ENCODE measurements at places on chromosomes 6 and 20.

DNA sequence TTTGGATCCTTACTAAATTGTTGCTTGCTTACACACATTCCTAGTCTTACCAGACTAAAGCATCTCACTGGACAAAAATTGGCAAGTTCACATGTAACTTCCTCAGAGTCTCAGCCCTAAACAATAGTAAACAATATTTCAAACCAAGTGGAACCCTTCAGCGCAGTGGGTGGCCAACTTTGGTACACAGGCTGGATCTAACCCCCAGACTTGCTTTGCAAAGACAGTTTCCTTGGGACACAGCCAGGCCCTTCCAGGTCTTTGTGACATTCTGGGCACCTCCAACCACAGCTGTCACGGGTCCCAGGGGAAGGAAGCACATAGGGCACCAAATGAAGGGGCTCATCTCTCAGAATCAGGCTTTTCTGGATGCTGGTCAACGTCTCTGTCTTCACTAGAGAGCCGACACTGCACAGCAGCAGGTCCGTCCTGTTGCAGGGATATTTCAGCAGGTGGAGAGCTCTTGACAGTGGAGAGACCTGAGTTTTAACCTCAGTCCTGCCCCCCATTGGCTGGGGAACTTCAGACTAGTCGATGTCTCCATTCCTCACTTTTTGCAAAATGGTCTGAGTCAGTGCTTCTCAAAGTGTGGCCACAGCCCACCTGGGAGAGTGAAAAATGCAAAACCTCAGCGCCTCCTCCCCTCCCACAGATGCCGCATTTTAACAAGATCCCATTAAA, 91.4 kb downstream of the BFSP1 start:
- DNase-seq = no peak

DNA sequence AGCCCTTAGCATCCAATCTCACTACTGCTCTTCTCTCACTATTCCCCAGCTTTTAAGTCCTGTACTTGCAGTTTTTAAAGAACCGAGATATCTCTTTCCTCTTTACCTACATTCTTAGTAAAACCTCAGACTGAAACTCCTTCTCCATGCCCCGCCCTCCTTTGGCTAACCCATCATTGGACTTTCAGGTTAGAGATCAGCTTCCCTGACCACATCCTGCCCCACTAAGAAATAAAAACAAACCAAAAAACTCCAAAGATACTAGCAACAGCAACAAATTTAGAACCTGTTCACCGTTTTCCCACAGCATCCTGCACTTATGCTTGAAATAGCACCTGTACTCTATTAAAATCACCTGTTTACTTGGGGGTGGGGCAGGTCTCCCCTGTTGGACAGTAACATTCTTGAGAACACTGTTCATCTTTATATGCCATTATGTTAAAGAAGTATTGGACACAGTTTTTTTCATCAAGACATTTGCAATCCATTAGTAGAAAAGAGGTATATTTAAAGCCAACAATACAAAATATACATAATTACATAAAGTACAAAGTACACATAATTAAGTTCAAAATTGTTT, 16.3 kb upstream of the SMAP1 start:
- peak; percentile 77 for DNase-seq

DNA sequence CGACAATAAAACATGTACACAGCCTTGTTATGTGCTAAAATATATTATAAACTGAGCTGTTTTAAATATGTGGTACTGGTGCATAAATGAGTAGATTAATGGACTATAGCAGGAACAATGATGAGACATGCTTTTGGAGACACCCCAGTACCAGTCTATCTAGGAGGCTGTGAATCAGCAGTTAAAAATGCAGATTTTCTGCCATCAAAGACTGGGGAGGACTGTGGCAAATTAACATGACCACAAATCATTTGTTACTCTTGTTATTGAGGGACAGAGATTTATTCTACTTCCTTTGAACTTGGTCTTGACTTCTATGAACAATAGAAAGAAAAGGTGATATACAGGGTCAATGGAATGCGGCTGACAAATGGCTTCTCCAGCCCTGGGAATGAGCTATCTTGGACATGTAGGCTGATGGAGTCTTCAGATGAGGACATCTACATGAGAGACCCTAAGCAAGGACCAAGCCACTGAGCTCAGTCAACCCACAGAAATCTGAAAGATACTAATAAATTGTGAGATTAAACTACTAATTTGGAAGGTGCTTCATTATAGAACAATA, 551.7 kb upstream of the GJE1 start:
- DNase-seq = no peak

DNA sequence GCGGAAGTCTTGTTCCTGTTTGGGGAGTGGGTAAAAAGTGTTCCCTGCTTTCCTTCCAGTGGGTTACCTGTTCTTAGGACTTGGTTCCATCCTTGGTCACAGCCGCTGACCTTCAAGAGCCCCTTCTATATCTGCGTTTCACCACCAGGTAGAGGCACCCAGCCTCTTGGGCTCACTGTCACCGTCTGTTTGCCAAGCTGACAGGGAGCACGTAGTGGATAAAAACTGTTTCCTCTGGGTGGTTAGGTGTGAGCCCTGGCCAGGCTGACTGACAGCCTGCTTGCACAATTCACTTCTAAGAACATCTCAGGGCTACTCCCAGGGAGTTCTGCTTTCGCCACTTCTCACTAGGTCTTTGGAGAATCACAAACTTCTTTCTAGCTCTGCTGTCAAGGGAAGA, 1.8 kb upstream of the JPH2 start:
- no peak for DNase-seq

DNA sequence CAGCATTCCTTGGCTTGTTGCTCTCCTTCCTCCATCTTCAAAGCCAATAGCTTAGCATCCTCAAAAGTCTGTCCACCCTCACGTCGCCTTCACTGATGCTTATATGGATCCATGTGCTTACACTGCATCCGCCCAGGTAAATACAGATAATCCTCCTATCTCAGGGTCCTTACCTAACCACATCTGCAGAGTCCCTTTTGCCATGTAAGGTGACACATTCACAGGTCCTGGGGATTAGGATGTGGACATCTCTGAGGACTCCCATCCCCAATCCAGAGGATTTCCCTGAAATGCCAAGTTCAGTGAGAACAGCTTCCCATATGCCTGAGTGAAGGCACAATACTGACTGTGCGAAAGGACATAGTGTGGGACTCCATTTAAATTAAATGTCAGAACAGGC, 25.4 kb downstream of the FKBP1A start:
- no peak for DNase-seq

DNA sequence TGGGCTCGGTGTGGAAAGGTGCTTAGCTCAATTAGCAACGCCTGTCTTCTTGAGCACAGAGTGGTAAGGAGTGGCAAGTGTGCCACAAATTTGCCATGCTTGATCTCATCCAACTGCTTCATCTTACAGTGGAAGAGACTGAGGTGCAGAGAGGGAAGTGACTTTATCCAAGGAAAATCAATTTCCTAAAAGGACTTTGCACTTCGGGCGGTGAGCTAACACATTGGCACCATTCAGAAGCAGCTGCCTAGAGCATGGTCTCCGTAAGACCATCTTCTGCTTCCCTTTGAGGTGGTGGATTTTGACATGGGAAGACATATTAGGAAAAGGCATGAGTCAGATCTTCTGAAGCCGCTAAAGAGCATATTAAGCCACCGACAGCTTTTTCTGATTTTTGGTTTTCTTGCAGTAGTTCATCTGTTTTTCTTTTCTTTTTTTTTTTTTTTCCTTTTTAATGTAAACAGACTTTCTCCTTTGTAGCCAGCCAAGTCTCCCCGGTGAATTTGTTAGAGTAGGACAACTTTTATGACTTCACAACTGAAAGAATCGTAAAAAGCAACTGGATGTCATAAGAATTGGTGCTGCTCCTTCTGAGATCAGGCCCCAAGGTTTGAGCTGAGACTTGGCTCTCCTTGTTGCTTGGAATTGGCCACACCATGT, 273.2 kb downstream of the CDC5L start:
- DNase-seq = no peak

DNA sequence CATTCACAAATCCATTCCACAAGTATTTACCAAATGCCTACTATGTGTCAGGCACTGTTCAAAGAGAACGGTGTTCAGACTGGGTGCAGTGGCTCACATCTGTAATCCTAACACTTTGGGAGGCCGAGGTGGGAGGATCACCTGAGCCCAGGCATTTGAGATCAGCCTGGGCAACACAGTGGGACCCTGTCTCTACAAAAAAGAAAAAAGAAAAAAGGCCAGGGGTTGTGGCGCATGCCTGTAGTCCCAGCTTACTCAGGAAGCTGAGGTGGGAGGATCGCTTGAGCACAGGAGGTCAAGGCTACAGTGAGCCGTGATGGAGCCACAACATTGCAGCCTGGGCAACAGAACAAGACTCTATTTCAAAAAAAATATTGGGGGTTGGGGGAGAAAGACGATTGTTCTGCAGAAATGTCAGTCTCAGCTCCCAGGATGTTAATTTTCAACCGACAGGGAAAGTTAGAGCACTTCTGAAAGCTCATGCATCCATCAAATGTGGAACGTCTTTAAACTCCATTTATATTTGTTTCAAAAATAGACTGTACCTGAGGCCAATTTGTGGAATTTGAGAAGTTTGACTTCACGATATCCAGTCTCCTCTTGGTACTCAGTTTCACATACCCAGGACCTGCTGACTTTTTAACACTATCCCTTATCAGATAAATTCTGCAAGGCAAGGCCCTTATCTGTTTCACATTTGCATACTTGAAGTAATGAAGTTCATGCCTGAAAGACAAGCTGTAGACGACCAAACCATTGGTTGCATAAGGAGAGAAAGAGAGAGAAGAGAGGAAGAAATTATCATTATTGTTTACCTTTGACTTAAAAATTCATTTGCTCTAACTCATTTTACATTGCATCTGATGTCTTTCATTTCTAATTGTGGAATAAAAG, 14.8 kb upstream of the BTN3A2 start:
- DNase-seq = no peak

- DNase-seq = no peak
These were observed 152.7 kb downstream of the SH3BGRL2 start for GRCh38 chr6:79783670-79784394.

DNA sequence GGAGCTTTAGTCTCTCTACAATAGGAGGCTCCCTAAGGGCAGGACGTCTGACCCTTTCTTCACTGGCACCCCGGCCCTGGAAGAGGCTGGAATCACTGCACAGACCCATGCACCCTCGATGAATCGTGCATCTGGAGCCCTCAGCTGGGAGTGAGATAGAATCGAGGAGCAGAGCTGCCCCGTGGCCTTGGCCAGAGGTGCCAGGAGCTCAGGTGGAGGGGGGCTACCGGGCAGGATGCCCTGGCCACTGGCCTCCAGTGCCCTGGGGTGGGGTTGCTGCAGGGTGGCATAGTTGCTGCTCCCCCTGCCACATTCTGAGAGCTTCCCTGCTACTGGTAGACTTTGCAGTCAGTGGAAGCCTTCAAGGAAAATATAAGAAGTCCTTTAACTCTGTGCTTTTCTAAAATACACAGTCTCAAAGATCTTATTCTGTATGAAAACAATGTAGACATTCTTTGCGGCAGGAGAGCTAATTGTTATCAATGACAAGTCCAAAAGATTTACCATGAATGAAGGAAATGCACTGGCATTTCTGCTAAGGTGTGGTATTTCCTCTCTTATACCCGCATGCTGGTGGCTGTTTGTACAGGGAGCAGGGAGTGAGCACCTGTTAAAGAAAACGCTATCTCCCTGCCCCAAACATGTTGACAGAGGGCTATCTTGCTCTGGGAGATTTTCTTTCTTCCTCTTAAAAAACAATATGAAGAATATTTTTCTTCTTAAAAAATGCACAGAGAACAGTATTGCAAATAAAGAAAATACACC, 122.8 kb downstream of the C6orf118 start:
- no peak for DNase-seq

DNA sequence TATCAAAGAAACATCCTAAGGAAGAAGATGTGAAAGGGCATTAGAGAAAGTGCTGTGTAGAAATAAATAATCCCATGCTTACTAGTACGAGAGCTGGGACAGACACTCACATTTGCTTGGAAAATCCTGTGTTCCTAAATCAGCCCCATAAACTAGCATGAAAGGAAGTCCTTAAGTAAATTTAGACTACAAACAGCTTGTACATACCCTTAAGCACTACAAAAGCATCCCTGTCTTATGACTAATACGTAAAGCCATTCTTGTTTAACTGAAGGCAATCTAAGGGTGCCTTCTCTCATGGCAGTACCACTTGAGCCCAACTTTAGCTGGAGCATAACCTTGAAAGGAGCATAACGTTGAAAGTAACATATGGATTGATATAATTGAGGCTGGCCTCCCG, 15.4 kb upstream of the FOXQ1 start:
- no peak for DNase-seq

- no peak for DNase-seq
These were observed 116.1 kb downstream of the RIMS1 start for GRCh38 chr6:72002415-72002814.

DNA sequence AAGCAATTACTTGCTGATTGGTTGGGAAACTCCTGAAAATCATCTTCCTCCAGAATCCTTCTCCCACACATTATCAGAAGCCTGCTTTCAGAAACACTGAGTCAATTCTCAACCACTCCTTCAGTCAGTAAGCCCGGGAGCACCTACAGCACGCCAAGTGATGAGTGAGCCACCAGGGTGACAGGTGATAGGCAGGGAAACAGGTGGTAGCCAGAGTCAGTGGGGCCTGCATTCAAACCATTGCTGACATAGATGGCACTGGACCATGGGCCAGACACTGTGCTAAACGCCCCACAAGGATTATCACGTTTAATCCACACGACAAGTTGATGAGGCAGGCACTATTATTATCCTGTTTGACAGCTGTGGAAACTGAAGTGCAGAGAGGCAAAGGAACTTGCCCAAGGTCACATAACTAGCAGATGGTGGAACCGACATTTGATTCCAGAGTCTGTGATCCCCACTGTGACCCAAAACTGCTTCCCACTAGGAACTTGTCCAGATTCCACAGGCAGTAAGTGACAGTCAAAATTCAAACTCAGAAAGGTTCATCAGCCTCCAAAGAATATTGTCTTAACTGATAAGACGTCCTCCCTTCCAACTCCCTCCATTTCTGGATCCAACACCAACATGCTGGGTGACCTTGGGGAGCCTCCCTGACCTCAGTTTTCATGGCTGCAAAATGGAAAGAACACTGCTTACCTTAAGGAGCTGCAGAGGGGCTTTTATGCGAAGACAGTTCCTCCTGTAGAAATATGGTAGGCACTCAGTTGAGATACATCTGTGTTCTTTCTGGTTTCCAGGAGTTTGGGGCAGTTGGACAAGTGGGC, 23.9 kb upstream of the TOP1 start:
- peak; percentile 20 for DNase-seq

DNA sequence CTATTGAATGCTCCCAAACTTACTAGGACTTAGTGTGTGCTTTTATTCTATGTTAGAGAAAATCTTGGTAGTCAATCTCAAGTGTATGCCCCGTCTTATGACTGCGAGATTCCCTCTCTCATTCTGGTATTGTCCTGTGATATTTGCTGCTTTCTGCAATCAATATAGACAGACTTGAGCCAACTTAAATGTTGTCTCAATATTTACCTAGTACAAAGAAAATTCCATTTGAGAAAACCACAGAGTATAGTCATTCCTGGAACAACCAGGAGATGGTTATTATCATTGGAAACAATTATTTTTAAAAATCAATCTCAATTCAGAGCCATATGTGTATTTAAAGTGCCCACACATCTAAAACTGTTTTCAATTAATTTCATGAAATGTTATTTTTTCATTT, 330.0 kb downstream of the NRN1 start:
- DNase-seq = no peak

All from activated CD4-positive, alpha-beta T cell treated with anti-CD3 and anti-CD28 coated beads, Interleukin-2, Interleukin-4, amounts not matched to agents 100 ng/mL and 50 ng/mL, durations not matched to agents 16 hours and 8 hours (primary cell).